ENCODE measurements at places on chromosomes 2 and 18.

GRCh38 chr2:219350710-219351221 lies 18.2 kb upstream of the RESP18 start:
- peaks cover 3% of the 10 kb centered on the region for H3K4me1 ChIP-seq
- H3K36me3 ChIP-seq: no peaks in the 10 kb centered on the region
- no peak overlapping the region for H3K27ac ChIP-seq
- no peak overlapping the region for H3K4me3 ChIP-seq

DNA sequence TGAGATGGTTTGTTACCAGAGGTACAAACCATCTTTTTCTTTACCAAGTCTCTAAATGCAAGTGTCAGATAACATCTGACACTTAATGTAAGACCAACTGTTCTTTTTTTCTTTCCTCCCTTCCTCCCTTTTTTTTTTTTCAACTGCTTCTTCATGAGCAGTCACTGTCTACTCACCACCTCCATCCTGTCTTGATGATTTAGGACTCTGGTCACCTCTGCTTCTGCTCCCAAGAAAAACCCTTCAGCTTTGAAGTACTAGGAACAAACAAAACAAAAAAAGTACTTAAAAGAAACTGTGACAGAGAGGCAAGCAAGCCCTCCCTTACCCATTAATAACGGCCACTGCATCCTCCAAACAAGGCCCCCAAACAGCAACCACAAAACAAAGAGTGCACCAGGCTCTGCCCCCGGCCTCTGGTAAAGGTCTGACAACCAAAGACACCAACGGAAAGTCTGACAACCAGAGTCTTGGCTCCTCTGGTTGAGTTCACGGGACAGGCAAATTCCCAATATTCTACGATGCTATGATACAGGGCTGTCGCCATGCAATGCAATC lies 141.0 kb downstream of the ARL4C start:
- H3K4me1 ChIP-seq: peaks cover 10% of the 10 kb centered on the region
- H3K27me3 ChIP-seq: no peaks in the 10 kb centered on the region
- no peaks in the 10 kb centered on the region for H3K36me3 ChIP-seq
- H3K27ac ChIP-seq: no peak overlapping the region
- no peak overlapping the region for H3K4me3 ChIP-seq

DNA sequence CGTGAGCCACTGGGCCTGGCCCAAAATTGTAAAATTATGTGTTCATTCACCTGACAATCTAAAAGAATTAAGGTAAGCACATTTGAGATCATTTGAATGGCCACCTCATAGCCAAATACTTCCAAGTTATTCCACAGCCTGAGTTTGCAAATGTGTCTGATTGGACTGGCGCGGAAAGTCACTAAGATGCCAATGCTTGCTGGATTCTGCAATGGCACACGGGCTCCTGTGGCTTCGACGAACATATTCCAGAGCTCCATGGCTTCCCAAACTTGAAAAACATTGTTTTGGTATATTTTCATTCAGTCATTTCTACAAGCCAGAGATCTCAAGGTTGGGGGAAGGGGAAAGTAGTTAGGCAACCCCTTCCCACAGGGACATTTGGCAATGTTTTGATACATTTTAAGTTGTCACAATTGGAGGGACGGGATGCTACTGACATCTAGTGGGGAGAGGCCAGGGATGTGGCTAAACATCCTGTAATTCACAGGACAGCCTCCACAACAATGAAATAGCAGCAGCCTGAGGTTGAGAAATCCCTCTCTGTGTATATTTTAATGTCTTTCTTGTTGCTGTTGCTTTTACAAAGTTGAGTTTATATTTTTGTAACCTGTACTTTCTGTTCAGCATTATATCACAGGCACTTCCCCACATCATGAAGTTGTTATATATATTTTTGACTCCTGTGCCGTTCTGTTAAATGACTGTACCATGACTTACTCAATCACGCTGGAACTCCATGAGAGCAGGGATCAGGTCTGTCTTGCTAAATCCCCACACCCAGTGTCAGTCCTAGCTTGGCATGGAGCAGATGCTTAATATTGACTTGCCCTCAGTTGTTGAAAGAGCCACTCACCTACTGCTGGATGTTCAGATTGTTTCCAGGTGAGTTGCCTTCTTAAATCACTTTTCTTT lies 56.9 kb downstream of the COL4A4 start:
- DNase-seq: no peak
- no peaks in the 10 kb centered on the region for H3K4me1 ChIP-seq
- H3K27ac ChIP-seq: no peak overlapping the region
- H3K27me3 ChIP-seq: no peaks in the 10 kb centered on the region
- H3K36me3 ChIP-seq: no peaks in the 10 kb centered on the region

- H3K4me1 ChIP-seq: no peaks in the 10 kb centered on the region
- no peak for DNase-seq
- H3K27me3 ChIP-seq: no peaks in the 10 kb centered on the region
- no peak overlapping the region for H3K4me3 ChIP-seq
- H3K27ac ChIP-seq: no peak overlapping the region
- H3K36me3 ChIP-seq: no peaks in the 10 kb centered on the region
These were observed 33.8 kb downstream of the ZNF519 start for GRCh38 chr18:14098428-14098827.

DNA sequence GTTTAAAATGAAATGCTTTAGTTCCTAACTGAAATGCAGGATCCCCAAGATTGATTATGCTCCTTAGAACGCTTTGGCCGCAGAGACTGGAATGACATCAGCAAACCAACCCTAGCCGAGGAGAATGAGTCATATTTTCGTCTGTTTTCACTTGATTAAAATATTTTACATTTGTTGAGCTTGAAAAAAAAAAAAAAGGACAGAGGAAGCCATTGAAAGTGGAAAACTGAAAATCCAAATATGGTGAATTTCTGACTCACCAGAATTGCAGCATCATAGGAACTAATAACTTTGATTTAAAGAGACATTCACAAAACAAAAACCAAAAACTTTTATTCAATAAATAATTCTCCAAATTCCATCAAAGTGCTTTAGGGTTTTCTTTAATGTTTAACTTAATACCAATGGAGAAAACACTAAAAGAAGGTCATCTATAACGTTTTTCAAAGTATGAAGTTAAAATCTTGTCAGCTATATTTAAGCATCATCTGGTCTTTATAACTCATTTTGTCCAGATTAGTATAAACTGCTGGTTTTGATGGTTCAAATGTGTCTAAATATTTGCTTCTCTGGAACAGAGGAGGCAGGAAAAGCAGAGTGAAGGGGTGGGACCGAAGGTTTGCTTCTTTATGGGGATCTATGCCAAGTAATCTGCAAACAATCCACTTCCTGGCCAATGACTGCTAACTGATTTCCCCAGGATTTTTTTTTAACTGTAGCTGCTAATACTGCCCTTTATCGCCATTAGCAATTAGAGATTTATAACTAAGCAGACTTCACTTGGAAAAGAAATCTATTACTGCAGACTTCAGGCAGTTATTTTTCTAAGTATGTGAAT lies 30.9 kb upstream of the COL5A2 start:
- no peaks in the 10 kb centered on the region for H3K4me1 ChIP-seq
- no peaks in the 10 kb centered on the region for H3K36me3 ChIP-seq
- H3K27me3 ChIP-seq: no peaks in the 10 kb centered on the region
- H3K27ac ChIP-seq: no peak overlapping the region
- no peak for DNase-seq

DNA sequence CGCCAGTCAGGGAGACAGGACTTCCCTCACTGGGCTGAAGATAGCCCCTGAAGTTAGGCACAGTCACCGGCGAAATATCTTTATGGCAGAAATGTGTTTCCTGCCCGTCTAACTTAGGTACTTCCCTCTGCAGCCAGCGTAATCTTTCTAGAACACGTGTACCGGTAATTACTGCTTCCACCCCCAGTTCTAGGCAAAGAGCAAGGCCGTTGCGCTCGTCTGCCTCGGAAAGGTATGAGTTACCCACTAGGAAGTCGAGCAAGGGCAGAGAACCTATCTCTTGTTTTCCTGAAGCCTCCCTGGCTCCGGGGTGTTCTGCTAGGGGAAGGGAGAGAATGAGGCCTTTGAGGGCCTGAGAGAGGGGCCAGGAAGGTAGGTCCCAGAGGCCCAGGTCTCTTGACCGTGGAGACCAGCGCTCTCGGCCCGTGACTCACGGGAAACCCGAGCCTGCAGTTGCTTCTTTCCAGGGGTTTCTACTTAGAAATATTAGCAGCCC lies 70.0 kb downstream of the TWSG1 start:
- no peaks in the 10 kb centered on the region for H3K36me3 ChIP-seq
- peak overlapping the region; percentile 29 for H3K4me3 ChIP-seq
- no peak for DNase-seq
- H3K4me1 ChIP-seq: peaks cover 8% of the 10 kb centered on the region
- H3K27me3 ChIP-seq: no peaks in the 10 kb centered on the region

DNA sequence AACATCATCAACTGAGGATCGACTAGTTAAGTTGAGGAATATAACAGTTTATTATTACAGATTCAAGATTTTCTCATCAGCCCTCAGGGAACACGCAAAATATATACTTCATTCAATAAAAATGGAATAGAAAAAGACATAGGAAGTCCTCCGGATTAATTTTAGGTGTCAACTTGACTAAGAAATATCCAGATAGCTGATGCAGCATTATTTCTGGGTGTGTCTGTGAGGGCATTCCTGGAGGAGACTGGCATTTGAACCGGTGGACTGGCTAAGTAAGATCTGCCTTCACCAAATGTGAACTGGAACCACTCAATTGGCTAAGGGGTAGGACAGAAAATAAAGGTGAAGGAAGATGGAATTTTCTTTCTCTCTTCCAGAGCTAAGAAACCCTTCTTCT lies 845.3 kb downstream of the SOCS6 start:
- H3K4me3 ChIP-seq: no peak overlapping the region
- no peak for DNase-seq
- H3K4me1 ChIP-seq: no peaks in the 10 kb centered on the region
- H3K27me3 ChIP-seq: no peaks in the 10 kb centered on the region
- H3K36me3 ChIP-seq: no peaks in the 10 kb centered on the region

DNA sequence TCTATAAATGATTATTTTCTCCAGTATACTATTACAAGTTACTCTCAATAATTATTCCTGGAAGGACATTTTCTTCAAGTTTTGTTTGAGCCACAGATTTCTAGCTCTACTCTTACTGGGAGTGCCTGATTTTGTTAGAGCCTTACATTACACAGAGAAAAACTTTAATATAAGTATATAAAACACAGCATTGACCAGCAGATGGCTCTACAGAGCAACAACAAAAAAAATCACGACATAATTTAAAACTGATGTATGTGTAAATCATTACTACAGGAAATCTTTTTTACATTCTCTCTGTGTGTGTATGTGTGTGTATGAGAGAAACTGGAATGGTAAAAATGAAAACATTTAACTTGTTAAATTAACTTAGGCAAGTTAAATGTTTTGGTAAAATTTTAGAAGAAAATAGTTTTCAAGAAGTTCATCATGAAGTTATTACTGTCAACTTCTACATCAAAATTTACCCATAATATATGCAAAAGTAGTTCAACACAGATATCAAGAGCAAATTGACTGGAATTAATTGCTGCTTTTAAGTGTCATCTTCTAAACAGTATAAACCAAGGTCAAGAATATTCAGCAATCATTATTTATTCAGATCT lies 103.3 kb downstream of the MDH1 start:
- H3K4me1 ChIP-seq: no peaks in the 10 kb centered on the region
- DNase-seq: peak; percentile 68
- no peak overlapping the region for H3K4me3 ChIP-seq

- no peak for DNase-seq
- H3K4me3 ChIP-seq: no peak overlapping the region
- H3K4me1 ChIP-seq: no peaks in the 10 kb centered on the region
- no peaks in the 10 kb centered on the region for H3K27me3 ChIP-seq
- no peak overlapping the region for H3K27ac ChIP-seq
These were observed 669.8 kb downstream of the ZEB2 start for GRCh38 chr2:143850084-143850483.

DNA sequence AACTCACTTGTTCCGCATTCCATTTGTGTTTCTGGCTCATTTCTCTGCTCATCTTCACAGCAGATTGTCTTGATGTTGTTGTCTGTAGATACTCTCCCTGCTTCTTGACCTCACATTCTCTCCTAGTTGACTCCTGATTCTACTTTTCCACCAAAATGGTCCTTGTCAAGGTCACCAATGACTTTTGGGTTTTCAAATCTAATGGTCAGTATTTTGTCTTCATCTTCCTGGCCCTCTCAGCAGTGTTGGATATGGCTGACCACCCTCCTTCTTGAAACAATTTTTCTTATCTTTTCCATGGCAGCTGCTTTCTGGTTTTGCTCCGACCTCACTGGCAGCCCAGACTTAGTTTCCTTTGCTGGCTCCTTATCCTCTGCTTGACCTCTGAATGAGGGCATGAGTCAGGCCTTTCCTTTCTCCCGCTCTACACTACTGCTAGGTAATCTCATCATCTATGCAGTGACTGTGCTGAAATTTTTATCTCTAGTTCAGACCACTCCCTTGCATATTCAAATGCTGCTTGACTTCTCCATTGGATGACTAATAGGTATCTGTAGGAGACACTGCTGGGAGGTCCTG lies 386.6 kb upstream of the SPRED2 start:
- DNase-seq: no peak
- no peak overlapping the region for H3K27ac ChIP-seq
- H3K4me3 ChIP-seq: no peak overlapping the region
- no peaks in the 10 kb centered on the region for H3K27me3 ChIP-seq

GRCh38 chr2:161586517-161587167 lies 37.6 kb upstream of the SLC4A10 start:
- H3K4me1 ChIP-seq: no peaks in the 10 kb centered on the region
- no peaks in the 10 kb centered on the region for H3K36me3 ChIP-seq
- no peaks in the 10 kb centered on the region for H3K27me3 ChIP-seq
- no peak for DNase-seq
- no peak overlapping the region for H3K27ac ChIP-seq

GRCh38 chr2:223026357-223027110 lies 25.5 kb upstream of the KCNE4 start:
- no peak for DNase-seq
- no peaks in the 10 kb centered on the region for H3K27me3 ChIP-seq
- H3K27ac ChIP-seq: no peak overlapping the region

- H3K27ac ChIP-seq: no peak overlapping the region
- H3K36me3 ChIP-seq: no peaks in the 10 kb centered on the region
- no peak for DNase-seq
- peaks cover 3% of the 10 kb centered on the region for H3K27me3 ChIP-seq
- peaks cover 60% of the 10 kb centered on the region for H3K4me1 ChIP-seq
These were observed 1.4 kb downstream of the DNMT3A start for GRCh38 chr2:25340181-25340921.

DNA sequence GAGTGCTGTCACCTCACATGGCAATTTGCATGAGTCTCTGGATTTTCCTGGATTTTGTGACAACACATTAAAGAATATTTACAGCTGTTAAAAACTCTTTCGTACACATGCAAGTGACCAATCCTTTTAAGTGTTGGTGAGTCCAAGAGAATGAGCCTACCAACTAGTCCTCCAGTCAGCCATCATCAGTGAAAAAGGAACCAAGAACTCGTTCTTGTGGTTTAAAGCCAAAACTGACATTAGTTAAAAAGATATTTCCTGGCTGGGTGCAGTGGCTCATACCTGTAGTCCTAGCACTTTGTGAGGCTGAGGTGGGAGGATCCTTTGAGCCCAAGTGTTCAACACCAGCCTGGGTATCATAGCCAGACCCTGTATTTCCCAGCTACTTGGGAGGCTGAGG lies 215.4 kb upstream of the ITGA4 start:
- peak overlapping the region; percentile 41 for H3K27ac ChIP-seq
- H3K36me3 ChIP-seq: no peaks in the 10 kb centered on the region
- H3K4me1 ChIP-seq: peaks cover 17% of the 10 kb centered on the region
- no peak overlapping the region for H3K4me3 ChIP-seq
- no peak for DNase-seq

- no peaks in the 10 kb centered on the region for H3K4me1 ChIP-seq
- no peak for DNase-seq
- no peak overlapping the region for H3K27ac ChIP-seq
- no peaks in the 10 kb centered on the region for H3K27me3 ChIP-seq
These were observed 93.4 kb downstream of the AKAIN1 start for GRCh38 chr18:5103693-5104092.
